Activated CD8-positive, alpha-beta memory T cell treated with anti-CD3 and anti-CD28 coated beads for 1 hour (primary cell): ENCODE measurements at places on chromosomes 12 and 14.

GRCh38 chr14:29681316-29681715 lies 246.3 kb downstream of the PRKD1 start:
- DNase-seq: no peak

DNA sequence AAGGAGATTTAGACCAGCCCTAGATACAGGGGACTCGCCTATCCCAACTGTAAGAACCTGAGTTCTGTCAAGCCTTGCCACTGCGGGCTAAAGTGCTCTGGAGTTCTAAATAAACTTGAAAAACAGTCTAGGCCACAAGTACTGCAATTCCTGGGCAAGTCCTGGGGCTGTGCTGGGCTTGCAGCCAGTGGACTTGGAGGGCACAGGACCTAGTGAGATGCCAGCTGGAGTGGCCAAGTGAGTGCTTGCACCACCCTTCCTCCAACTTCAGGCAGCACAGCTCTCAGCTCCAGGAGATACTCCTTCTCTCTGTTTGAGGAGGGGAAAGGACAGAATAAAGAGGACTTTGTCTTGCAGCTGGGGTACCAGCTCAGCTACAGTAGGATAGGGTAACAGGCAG lies 307.6 kb upstream of the FBXO33 start:
- no peak for DNase-seq

DNA sequence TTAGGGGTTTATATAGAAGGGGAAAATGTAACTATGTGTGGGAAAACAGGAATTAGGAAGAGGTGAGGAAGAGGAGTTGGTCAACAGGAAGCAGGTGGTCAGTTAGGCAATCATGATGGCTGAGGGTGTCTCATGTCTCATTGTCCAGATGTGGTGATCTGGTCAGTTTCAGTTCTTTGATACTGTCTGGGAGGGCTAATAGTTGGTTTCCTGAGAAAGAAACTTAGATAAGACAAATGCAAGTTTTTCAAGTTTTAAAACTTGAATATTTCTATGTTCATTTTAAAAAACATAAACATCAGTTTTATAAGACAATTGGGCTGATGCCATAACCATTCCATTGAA lies 1121.8 kb upstream of the USP15 start:
- no peak for DNase-seq

GRCh38 chr12:32197421-32197820 lies 90.8 kb downstream of the BICD1 start:
- no peak for DNase-seq

DNA sequence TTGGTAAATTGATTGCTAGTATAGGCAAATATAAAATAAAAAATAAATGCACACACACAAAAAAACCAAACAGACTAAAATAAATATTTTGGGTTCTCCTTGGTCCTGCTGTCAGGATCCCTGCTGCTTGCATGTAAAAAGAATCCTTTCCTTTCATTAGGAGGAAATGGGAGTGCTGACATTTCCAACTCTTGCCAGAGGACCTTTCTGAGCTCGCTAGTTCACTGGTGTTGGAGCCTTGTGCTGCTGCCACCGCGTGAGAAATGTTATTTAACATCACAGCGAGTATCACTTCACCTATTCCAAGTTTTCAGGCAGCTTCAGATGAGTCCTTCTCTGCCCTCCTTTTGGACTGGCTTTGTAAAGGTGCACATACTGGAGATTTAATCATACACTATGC lies 358.9 kb downstream of the NPAS3 start:
- no peak for DNase-seq
